ENCODE measurements at places on chromosomes 5 and 9. TPM values are rescaled to one million over a fixed set of nuclear protein-coding genes. Genes with fewer than 3 reads are reported as not detected.

Gene TENT4A
- total RNA-seq, result 39.9 TPM

Gene SHOC1
- total RNA-seq, result not detected

Gene PCSK1
- total RNA-seq, result not detected

Gene SHLD3
- total RNA-seq, result 11.6 TPM

Gene FSTL4
- total RNA-seq, result 0.75 TPM

Gene COMMD10
- 18.0 TPM for total RNA-seq

Gene C9orf50
- not detected for total RNA-seq

Gene COL27A1
- 0.35 TPM for total RNA-seq

Gene IFNA2
- not detected for total RNA-seq

Gene ABO
- not detected for total RNA-seq

Gene SPINK6
- not detected for total RNA-seq

Gene TAF11L5
- not detected for total RNA-seq

Gene MSX2
- total RNA-seq, result not detected

Gene PCDHA7
- not detected for total RNA-seq

Gene SLC6A7
- not detected for total RNA-seq

Gene TTC1
- 12.6 TPM for total RNA-seq

Gene TERT
- 0.08 TPM for total RNA-seq

Gene PCDHB15
- total RNA-seq, result not detected

Gene WDR31
- 0.11 TPM for total RNA-seq

Gene NR2F1-AS1
- total RNA-seq, result not detected

Gene SYK
- 1.6 TPM for total RNA-seq

Gene C5orf58
- total RNA-seq, result not detected

Gene ASPN
- not detected for total RNA-seq

Gene HK3
- total RNA-seq, result not detected

Gene EQTN
- not detected for total RNA-seq

Gene TMEM245
- total RNA-seq, result 22.8 TPM

Gene STC2
- total RNA-seq, result not detected

Gene FLT4
- 11.1 TPM for total RNA-seq

Gene NUTM2G
- total RNA-seq, result not detected

Gene RFK
- 9.9 TPM for total RNA-seq

Gene SPATA31A3
- total RNA-seq, result not detected

Gene ENTPD8
- total RNA-seq, result not detected

Gene KIAA1958
- 7.2 TPM for total RNA-seq

Gene CDH9
- not detected for total RNA-seq

Gene TXNDC8
- total RNA-seq, result not detected

Gene MEGF10
- not detected for total RNA-seq

Gene LCN10
- total RNA-seq, result 0.14 TPM

Gene IFNA21
- not detected for total RNA-seq

Gene PRRC1
- total RNA-seq, result 37.3 TPM

Gene SPRY4
- 1.2 TPM for total RNA-seq

Gene RFESD
- 1.7 TPM for total RNA-seq

Gene PCDHGB7
- not detected for total RNA-seq

Gene STPG3
- not detected for total RNA-seq

Gene GGTA1
- not detected for total RNA-seq

Gene SPAG8
- 0.78 TPM for total RNA-seq

Gene ZNF618
- total RNA-seq, result 1.1 TPM

Gene RLN1
- 0.78 TPM for total RNA-seq

Gene N4BP3
- 17.3 TPM for total RNA-seq

Gene PCDHGA11
- total RNA-seq, result 0.08 TPM

Gene DIPK1B
- 0.62 TPM for total RNA-seq

Gene EIF4E1B
- not detected for total RNA-seq

Gene KIAA0825
- total RNA-seq, result 0.89 TPM

Gene NR5A1
- not detected for total RNA-seq

Gene OTP
- total RNA-seq, result not detected

Gene LURAP1L
- not detected for total RNA-seq

Gene MXD3
- total RNA-seq, result 8.5 TPM
